Posterior cingulate gyrus (tissue), 11 donors: ENCODE measurements at places on chromosomes 4 and X.

DNA sequence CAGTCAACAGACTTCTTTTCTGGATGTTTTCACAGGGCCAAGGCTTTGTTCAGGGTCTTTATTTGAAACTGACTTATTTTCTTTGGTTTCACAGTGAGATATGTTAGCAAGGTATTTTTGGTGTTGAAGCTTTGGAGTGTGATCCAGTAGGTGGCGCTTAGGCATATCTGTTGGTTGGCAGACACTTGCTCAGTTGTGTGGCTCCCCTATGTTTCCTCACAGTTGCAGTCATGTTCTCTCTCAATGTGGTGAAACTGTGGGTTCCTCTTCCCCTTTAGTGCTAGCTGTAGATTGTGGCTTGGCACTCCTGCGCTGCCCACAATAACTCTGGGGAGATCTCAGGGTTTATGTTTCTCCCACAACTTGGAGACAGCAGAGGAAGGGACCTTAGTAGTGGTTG is 460.8 kb downstream of the SLITRK2 start:
- DNase-seq = no peak

GRCh38 chr4:95068818-95069478 is 311.2 kb downstream of the BMPR1B start:
- no peak for DNase-seq

GRCh38 chr4:121064482-121064881 is 7.9 kb downstream of the NDNF start:
- DNase-seq = no peak

- no peak for DNase-seq
Observed at GRCh38 chrX:39528161-39528916, 569.4 kb downstream of the BCOR start.

DNA sequence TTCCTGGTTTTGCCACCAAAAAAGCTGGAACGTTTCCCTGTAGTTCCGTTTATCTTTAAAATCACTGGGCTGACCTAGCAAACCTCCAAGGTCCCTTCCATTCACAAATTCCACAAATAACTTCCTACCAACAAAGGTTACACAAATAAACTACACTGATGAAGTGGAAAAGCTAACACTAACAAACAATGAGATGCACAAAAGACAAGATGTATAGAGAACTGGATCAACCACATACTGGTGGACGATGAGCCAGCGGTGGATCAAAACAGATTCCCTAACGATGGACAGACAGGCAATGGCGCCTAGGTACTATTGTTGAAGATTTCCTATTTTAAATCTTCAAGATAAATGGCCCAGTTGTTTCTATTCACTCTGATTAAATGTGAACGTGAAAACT is 15.5 kb downstream of the AFAP1 start:
- DNase-seq = no peak

DNA sequence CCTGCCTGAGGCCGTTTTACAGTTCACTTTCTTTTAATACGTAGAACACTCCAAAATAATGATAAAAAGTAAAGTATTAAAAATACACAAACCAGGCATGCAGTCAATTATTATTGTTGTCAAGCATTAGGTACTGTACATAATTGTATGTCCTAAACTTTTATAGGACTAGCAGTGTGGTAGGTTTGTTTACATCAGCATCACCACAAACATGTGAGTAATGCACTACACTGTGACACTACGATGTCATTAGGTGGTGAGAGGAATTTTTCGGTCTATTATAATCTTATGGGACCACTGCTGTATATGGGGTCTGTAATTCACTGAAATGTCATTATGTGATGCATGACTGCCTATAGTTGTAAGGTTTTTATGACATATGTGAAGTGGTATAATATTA is 149.5 kb upstream of the SH3RF1 start:
- DNase-seq = no peak

DNA sequence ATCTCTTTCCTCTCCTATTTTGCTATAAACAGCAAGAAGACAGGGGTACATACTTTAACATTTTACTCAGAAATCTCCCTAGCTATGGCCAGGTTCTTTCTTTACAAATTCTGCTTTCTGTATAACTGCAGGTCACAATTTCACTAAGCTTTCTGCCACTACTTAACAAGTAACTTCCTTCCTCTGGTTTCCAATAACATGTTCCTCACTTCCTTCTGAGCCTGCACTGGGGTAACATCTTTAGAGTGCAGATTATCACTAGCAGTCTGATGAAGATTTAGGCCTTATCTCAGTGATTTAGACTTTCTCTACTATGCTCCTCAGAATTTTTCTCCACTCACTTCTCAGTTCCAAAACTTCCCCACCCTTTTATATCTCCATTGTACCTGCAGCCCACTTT is 1930.5 kb upstream of the AGA start:
- no peak for DNase-seq

GRCh38 chr4:86968547-86968946 is 33.7 kb downstream of the AFF1 start:
- DNase-seq = no peak

GRCh38 chr4:183721207-183722081 is 62.4 kb downstream of the TRAPPC11 start:
- DNase-seq = no peak

DNA sequence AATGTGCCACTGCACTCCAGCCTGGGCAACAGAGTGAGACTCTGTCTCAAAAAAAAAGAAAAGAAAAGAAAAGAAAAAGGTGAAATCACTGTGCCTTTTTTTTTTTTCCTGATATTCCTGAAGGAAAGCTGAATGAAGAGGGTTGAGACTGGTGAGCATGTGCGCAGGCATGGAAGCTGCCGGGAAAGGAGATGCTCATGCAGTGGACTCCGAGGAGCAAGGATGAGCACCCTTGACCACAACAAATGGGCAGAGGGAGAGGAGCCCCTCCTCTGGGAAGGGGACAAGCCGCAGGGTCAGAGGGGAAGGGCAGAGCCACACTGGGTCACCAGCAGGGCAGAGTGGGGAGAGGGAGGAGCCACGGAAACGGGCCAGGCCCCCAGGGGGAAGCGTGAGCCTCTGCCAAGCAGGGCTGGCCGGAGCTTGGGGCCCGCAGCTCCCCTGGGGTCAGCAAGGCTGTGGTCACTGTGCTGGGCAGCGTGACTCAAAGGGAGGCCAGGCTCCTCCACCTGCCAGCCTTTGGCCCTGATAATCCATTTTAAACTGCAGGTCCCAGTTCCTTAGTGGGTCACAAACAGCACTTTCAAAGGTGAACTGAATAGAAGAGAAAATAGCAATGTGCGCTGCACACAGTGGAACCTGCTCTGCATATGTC is 79.8 kb downstream of the NAT8L start:
- no peak for DNase-seq

DNA sequence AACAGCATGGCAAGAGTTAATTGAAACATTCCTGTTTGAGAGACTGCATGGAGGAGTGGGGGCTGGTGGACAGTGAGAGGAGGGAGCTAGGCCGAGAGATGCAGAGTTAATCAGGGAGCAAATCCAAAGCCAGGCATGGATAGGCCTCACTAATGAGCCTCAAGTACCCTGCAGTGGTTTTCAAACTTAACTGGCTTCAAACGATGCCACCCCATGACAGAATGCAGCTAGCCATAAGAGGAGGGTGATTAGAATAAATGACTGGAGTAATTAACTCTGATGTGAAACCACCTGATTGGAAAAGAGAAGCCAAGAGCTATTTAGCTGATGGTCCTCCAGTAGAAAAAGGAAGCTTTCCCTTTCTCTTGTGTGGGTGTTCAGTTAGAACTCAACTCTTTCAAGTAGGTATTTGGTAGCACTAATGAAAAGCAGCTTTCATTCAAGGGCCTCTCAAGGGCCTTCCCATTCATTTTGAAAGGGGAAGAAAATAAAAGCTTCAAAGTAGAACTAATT is 215.4 kb upstream of the MAB21L2 start:
- DNase-seq = no peak

- no peak for DNase-seq
Observed at GRCh38 chr4:26464420-26465095, 25.7 kb downstream of the CCKAR start.

- DNase-seq = no peak
Observed at GRCh38 chr4:67713529-67714247, 12.7 kb upstream of the UBA6 start.

- no peak for DNase-seq
Observed at GRCh38 chr4:150744570-150744969, 162.6 kb downstream of the MAB21L2 start.

DNA sequence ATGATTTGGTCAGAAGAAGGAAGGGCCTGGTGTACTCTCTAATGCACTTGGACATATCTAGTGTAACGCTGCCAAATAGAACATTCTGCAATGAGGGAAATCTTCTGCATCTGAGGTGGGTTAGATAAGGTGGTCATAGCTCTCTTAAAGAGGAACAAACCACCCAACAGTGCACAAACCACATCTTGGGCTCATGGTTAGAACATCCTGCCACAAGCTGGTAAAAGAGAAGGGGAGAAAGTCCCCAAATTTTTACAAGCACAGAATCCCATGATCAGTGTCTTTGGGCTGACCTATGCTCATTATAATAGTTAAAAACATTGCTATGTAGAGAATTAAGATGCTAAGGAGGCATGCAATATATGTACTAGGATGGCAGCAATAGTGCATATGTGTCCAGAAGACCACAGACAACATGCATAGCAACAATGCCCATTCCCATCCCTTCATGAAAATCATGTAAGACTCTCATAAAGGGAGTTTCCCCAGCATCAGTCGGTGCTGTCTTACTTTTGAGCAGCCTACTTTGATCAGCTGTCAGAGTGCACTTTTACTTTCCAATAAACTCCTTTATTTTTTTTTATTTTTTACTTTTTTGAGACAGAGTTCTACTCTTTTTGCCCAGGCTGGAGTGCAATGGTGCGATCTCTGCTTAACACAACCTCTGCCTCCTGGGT is 99.7 kb upstream of the SLC7A11 start:
- no peak for DNase-seq

DNA sequence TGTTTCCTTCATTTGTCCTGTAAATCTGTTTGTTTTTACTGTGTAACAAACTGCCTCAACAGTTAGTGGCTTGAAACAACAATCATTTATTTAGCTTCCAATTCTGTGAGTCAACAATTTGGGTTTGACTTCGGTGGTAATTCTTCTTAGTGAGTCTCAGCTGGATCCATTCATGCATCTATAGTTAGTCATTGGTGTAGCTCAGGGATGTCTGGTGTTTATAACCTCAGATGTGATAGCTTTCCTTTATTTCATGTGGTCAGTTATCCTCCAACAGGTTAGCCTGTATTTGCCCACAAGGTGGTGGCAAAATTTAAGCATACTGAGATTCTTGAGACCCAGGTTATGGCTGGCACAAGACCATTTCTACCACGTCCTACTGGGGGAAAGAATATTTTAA is 1267.2 kb downstream of the RAPGEF2 start:
- DNase-seq = no peak

DNA sequence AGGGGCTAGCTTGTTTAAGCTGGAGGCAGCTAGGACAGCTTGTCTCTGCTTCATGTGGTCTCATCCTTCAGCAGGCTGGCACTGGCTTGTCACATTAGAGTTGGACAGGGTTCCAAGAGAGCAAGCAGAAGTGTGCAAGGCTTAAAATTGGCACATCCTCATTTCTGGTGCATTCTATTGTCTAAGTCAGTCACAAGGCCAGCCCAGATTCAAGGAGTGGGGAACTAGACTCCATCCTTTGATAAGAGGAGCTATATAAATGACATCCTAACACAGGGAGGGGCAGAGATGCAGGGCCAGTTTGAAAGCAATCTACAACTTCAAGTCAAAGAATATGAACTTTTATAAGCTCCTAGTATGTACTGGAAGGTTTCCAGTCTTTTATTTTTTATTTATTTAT is 313.2 kb downstream of the PTTG2 start:
- DNase-seq = no peak

- peak; percentile 65 for DNase-seq
Observed at GRCh38 chr4:44447563-44448504, 775 bp downstream of the KCTD8 start.

GRCh38 chr4:172573899-172574298 is 594.7 kb upstream of the GALNT7 start:
- DNase-seq = no peak

DNA sequence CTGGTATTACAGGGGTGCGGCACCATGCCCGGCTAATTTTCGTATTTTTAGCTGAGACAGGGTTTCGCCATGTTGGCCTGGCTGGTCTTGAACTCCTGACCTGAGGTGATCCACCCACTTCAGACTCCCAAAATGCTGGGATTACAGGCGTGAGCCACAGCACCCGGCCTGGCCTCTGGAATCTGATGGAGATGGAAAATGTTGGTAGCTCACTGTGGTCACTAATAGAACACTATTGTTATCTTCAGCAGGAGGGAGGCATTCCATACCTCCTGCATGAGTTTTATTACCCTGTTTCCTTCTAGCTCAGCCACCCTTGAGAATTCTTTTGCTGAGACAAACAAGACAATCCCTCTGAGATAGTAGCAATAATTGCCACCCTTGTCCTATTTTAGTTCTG is 105.0 kb downstream of the SHROOM3 start:
- DNase-seq = no peak

DNA sequence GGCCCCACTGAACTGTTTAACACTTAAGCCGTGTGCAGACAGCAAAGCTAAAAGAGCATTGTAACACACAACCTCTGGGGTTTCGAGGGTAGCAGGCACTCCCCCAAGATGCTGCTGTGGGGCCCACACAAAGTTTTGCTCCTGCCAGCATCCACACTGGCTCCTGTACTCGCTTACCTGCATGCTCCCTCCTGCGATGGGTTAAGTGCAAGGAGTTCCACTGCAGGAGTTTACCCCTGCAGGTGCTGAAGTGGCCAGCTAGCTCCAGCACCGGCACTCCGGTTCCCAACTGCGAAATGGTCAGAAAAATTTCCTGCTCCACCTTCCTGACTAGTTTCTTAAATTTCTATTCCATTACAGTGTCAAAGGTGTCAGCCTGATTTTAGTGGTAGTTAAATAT is 443.5 kb downstream of the PCDH10 start:
- no peak for DNase-seq

GRCh38 chr4:121822796-121823504 is 733 bp downstream of the CCNA2 start:
- no peak for DNase-seq

- DNase-seq = no peak
Observed at GRCh38 chr4:162115333-162115732, 48.5 kb downstream of the FSTL5 start.

- DNase-seq = no peak
Observed at GRCh38 chrX:151974336-151975227, at the start of gene GABRE. TSS of gene GABRE (minus strand) at chrX:151974676. CDS start at chrX:151974625, 51 bp downstream.

- DNase-seq = no peak
Observed at GRCh38 chr4:23945451-23946017, 55.7 kb upstream of the PPARGC1A start.

GRCh38 chr4:6826781-6827508 is 44.4 kb downstream of the KIAA0232 start:
- DNase-seq = no peak
